ENCODE measurements at places on chromosomes 5 and 9. TPM values are rescaled to one million over a fixed set of nuclear protein-coding genes. Genes with fewer than 3 reads are reported as not detected.

The RALGPS1 gene
- total RNA-seq = 3.1 TPM

The GRM6 gene
- total RNA-seq = not detected

DNA sequence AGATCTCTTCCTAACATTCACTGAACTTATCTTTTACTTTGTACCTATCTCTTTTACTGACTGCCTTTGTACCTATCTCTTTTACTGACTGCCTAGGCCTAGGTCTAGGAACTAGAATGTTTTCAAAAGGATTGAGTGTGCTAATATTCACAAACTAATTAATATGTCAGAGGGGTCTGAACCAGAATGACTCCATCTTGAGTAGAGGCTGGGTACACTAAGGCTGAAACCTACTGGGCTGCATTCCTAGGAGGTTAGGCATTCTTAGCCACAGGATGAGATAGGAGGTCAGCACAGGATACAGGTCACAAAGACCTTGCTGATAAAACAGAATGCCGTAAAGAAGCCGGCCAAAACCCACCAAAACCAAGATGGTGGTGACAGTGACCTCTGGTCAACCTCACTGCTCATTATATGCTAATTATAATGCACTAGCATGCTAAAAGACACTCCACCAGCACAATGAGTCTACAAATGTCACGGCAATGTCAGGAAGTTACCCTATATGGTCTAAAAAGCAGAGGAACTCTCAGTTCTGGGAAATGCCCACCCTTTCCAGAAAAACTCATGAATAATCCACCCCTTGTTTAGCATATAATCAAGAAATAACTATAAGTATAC, 2.5 kb upstream of the RHOBTB3 start:
- DNase-seq = no peak

GRCh38 chr5:53133020-53133419, 23.5 kb upstream of the MOCS2 start:
- no peak for DNase-seq

The NR6A1 gene
- total RNA-seq = 1.8 TPM

GRCh38 chr5:150604894-150605440, 35.5 kb upstream of the SYNPO start:
- no peak for DNase-seq

The NEURL1B gene
- 0.37 TPM for total RNA-seq

GRCh38 chr5:110638970-110639902, 87.2 kb downstream of the TMEM232 start:
- no peak for DNase-seq

DNA sequence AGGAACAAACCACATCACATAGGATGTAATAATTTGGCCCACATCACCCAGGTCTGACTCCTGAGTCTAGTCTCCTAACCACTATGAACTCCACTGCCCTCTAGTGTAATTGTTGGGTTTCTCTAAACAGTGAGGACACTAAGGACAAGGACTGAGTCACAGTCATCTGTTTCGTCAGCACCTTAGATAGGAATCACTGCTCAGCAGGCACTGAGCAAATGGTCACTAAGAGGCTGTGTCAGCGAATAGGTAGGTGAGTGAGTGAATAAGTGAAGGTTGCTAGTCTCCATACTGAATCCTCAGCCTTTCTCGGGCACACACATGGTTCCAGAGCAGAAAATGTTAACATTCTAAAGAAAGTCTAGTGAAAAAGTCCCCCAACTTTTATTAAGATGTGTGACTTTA, 278.6 kb downstream of the SPOCK1 start:
- DNase-seq = no peak

The DOCK8 gene
- total RNA-seq = 113 TPM

GRCh38 chr5:75729321-75729720, 12.1 kb upstream of the POC5 start:
- no peak for DNase-seq

DNA sequence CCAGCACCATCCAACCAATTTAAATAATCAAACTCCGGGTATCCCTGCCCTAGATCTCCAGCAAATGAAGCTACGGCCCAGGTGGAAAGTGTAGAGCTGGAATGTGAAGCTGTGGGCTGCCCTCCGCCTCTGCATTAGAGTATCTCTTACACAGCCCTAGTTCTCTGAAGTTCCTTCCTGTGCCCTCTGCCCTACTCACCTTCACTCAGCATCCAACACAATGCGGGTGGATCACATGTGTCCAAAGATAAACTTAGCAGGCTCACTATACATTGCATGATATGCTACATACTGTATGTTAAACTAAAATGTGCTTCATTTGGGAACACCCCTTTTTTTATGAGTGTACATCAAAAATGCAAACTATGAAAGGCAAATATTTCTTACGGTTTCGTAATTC, 70.0 kb upstream of the RAD23B start:
- DNase-seq = no peak

DNA sequence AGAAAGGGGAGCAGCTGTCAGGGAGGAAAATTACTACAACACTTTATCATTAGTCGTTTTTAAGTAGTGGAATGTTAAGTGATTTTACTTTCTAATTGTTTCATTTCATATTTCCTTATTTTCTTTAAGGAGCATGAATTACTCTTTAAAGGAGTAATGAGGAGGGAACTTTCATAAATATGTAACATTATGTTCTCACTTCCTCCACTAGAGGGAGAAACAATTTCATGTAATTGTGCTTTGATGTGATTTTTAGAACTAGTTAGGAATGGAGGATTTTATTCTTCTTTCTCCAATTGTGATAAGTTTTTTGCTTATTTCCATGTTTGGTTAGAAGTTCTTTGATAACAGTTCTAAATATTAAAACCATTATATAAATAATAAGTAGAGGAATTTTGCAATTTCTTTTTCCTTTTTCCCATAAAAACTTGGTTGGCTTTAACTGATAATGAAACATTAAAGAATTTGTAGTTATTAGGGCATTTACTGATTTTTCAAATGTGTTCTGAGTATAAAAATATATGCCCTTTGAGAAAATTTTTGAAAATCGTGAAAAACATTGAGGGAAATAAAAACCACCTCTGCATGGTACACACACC, 25.6 kb downstream of the CEP78 start:
- DNase-seq = no peak

DNA sequence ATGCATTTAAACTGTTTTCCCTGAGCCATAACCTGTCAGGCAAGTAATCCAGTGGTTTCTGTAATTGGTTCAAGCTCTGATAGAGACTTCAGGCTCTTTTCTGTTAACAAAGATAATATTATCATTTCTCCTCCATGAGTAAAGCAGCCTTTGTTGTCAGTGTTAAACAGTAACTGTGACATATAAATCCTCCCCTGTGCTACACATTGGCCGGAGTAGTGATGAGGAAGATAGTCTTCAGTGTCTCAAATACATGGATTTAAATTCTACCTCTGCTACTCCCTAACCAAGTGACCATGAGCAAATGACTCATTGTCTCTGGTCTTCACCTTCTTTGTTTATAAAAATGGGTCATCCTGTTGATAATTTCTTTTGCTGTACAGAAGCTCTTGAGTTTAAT, 615.5 kb upstream of the CHD1 start:
- DNase-seq = no peak

DNA sequence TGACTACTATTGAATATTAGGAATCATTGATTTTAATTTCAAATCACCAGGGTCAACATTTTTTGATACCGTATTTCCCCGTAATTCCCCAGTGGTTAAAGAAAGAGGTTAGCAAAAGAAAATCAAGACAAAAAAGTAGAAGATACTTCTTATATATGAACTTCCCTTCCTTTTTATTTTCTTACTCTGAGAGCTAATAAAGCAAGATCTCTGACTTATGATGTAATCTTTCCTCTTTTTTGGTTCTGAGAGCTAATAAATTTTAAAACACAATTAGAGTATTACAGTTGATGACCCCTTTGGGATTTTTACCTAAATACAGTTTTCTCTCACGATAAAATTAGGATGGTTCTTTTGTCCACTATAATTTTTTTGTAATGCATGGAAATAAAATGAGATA, 9.2 kb upstream of the FYB1 start:
- no peak for DNase-seq

The SLC35D2 gene
- 7.0 TPM for total RNA-seq

DNA sequence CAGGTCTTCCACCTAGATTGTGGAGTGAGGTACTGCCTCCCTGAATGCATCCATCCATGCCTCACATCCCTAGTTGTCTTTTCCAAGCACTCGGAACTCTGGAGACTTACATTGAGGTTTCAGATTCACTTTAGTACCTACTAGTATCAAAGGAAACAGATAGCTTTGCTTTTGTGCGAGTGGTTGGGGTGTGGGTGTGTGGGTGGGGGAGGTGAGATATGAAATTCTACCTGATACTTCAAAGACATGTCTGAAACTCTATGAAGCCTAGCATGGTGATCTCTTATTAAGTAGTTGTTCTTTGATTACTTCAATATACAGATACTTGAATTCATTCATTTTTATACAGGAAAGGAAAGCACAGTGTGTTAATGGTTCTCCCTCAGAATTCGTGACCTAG, 64.4 kb downstream of the MCCC2 start:
- DNase-seq = no peak

- no peak for DNase-seq
These were observed 85.8 kb downstream of the DAP start for GRCh38 chr5:10675177-10675700.

The ZNF483 gene
- 3.2 TPM for total RNA-seq

DNA sequence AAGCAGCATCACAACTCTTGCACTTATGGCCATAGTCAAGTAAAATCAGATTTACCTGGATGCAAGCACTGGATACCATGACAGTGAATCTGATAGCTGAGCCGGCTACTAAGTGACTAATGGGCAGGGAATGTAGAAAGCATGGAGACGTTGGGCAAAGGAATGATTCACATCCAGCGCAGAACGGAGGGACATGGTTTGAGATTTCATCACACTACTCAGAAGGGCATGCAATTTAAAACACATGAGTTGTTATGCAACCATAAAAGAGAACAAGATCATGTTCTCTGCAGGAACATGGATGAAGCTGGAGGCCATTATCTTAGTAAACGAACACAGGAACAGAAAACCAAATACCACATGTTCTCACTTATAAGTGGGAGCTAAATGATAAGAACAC, 169.1 kb upstream of the PIK3R1 start:
- no peak for DNase-seq

The NR2F1-AS1 gene
- not detected for total RNA-seq

The HACD4 gene
- 2.4 TPM for total RNA-seq
